ENCODE measurements at places on chromosomes 6 and 20. TPM values are rescaled to one million over a fixed set of nuclear protein-coding genes. Genes with fewer than 3 reads are reported as not detected.
A peak's percentile ranks its signal among the peaks of the same experiment; 100 is the strongest.

DNA sequence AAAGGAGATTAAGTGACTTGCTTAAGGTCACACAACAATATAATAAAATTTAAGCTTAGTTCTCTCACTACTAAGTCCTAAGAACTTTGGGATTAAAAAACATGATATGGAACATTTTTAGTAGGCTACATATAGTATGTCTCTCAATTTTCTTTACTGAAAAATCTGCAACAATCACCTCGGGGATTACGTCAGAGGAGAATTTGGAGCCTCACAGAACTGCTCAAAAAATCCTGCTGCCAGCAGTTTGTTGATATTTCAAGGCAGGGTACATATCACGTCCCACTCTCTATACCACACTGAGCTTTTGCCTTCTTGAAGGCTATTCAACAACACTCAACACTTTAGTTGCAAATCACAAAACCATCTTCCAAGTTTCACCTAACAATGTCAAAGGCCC, 561.6 kb upstream of the BTBD3 start:
- no peaks in the 10 kb centered on the region for H3K36me3 ChIP-seq
- peaks cover 21% of the 10 kb centered on the region for H3K27me3 ChIP-seq
- H3K27ac ChIP-seq: no peak overlapping the region
- no peak overlapping the region for H3K4me3 ChIP-seq
- DNase-seq: no peak

DNA sequence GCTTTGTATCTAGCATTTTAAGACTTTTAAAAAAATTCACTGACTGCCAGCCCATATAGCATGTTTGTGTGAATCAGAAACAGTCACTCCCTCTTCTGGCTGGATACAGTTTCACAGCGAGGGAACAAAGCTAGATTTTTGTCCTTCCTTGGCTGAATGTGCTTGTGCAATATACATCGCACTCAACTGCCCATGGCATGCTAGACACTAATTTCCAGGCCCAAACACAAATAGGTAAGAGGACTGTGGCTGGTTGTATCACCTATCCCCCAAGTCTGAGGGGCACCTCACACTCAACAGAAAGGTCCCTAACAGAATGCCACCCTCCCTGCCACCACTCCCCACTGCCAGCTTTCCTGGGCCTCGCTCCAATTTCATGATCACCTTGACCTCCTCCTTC, 16.2 kb upstream of the BLCAP start:
- H3K4me1 ChIP-seq: no peaks in the 10 kb centered on the region
- DNase-seq: peak; percentile 18
- no peaks in the 10 kb centered on the region for H3K36me3 ChIP-seq
- H3K4me3 ChIP-seq: no peak overlapping the region
- no peaks in the 10 kb centered on the region for H3K27me3 ChIP-seq

DNA sequence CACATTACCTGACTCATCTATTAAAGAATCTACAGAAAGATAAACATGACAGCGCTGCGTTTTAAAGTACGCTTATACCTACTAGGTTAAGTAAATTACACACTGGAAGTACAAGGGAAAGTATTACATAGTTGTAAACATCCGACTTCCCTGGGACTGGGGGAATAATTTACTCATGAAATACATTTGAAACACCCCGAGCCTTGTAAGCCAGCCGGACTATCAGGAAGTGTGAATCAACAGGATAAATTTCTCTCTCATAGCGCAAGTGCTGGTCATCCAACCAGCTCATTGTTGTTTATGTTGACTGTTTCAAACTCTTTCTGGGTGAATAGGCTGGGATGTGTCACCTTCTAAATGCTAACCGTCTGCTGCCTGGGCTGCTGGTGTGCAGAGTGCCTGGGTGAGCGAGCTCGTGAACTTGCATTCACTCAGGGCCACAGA, 4.9 kb downstream of the BMP6 start:
- DNase-seq: no peak
- H3K27me3 ChIP-seq: peaks cover 80% of the 10 kb centered on the region
- H3K27ac ChIP-seq: no peak overlapping the region
- H3K36me3 ChIP-seq: no peaks in the 10 kb centered on the region
- peaks cover 9% of the 10 kb centered on the region for H3K4me1 ChIP-seq

- peak overlapping the region; percentile 9 for H3K27ac ChIP-seq
- H3K4me1 ChIP-seq: no peaks in the 10 kb centered on the region
- no peaks in the 10 kb centered on the region for H3K36me3 ChIP-seq
- no peak for DNase-seq
- no peaks in the 10 kb centered on the region for H3K27me3 ChIP-seq
- H3K4me3 ChIP-seq: no peak overlapping the region
These were observed 12.8 kb downstream of the GSTA1 start for GRCh38 chr6:52790861-52791260.

DNA sequence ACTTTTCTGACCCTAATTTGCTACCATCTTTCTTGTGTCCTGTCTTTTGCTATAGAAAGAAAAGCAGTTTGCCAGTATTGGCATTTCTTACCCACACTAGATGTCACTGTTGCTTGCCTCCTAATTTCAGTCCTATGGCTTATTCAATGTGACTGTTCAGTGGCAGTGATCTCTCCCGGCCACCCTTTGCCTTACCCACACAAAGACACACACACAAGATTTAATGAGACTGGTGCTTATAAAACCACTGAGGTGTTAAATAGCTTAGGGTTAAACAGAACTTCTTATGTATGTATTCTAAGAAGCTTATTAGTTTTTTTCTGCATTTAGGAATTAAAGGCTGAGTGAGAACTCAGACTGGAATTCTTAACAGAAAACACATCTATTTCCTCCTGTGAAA, 233.6 kb upstream of the ASCC3 start:
- H3K36me3 ChIP-seq: no peaks in the 10 kb centered on the region
- peaks cover 4% of the 10 kb centered on the region for H3K4me1 ChIP-seq
- H3K27ac ChIP-seq: no peak overlapping the region

The STMND1 gene
- total RNA-seq: 0.43 TPM

Data from type B pancreatic cell (in vitro differentiated cells).